ENCODE measurements at places on chromosomes 7 and 10.

- DNase-seq = no peak
Measured at GRCh38 chr10:63700631-63701156, 179.5 kb downstream of the REEP3 start.

GRCh38 chr7:23895666-23896096, 185.7 kb downstream of the STK31 start:
- no peak for DNase-seq

GRCh38 chr10:89217057-89217990, 10.2 kb upstream of the CH25H start:
- no peak for DNase-seq

DNA sequence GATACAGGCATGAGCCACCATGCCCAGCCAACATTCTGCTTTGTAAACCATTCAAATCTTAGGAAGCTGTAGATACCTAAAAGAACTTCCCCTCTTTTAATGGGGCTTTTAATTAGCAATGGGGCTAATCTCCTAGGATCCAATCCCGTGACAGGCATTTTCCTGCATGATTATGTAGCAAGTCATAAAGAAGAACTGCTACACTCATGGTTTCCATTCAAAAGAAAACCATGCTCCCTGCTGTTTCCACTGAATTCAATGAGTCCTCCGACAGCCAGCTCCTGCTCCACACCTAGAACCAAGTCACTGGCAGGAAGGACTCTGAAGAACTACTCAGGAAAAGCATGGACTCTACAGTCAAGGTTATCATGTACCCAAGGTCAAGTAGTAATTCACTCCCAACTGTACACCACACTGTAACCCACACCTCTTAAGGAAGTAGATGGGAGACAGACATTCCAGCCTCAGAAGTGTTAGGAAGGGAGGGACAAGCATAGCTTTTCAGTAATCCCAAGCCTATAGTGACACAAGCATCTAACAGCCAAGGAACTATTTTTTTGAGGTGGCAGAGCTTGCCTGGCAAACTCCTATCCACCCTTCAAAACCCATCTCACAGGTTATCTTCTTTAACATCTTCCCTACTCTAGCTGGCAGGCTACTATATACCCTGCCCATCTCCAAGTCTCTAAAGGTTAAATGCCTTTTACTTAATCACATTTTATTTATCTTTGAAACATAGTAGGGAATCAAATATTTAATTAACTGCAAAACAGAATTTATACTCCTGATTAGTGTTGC, 47.5 kb downstream of the CTBP2 start:
- DNase-seq = no peak

GRCh38 chr10:62993121-62993520, 140.0 kb upstream of the NRBF2 start:
- no peak for DNase-seq

- DNase-seq = no peak
Measured at GRCh38 chr7:69845721-69846495, 247.6 kb downstream of the AUTS2 start.

All from 8988T (cell line).